Umbilical cord (tissue), 2 donors: ENCODE measurements at places on chromosomes 7 and 10.

GRCh38 chr10:98404571-98405359 lies 10.2 kb downstream of the PYROXD2 start:
- DNase-seq, result peak; percentile 81

GRCh38 chr7:40234046-40234445 lies 99.2 kb downstream of the SUGCT start:
- no peak for DNase-seq

- DNase-seq, result peak; percentile 65
These were observed 373.5 kb upstream of the CELF2 start for GRCh38 chr10:10644008-10644646.

GRCh38 chr7:130951976-130952876 lies 218.2 kb upstream of the KLF14 start:
- DNase-seq, result no peak

DNA sequence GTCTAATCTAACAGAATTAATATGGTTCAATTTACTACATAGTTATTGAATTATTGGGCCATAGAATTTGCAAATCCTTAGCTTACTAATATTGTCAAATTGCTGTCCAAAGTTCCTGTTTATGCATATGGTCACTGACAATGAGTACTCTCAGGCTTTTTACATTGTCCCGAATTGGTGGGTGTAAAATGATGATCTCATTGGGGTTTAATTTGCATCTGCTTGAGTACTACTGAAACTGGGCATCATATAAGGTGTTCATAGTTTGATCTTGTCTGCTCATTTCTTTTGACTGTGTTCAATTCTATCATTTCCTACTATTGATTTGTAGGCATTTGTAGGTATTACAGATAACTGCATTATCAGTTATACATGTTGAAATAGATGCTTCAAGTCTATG lies 12.7 kb downstream of the ABCA13 start:
- no peak for DNase-seq

DNA sequence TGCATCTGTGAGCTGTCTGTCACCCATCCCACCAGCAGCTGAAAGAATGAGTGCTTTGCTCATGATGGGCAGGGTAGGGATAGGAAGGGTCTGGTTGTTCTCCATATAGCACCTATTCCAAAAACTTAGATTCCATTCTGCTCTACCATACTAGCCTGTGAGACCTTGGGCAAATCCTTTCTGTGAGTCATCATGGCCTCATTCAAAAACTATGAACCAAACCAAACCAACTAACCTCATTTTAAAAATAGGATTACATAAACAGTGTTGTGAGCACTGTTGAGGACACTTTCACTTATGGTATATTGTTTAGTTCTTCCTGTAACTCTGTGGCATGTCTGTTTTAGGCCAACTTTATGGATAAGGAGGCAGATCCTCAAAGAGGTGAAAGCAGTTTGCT lies 30.9 kb upstream of the STEAP4 start:
- no peak for DNase-seq

DNA sequence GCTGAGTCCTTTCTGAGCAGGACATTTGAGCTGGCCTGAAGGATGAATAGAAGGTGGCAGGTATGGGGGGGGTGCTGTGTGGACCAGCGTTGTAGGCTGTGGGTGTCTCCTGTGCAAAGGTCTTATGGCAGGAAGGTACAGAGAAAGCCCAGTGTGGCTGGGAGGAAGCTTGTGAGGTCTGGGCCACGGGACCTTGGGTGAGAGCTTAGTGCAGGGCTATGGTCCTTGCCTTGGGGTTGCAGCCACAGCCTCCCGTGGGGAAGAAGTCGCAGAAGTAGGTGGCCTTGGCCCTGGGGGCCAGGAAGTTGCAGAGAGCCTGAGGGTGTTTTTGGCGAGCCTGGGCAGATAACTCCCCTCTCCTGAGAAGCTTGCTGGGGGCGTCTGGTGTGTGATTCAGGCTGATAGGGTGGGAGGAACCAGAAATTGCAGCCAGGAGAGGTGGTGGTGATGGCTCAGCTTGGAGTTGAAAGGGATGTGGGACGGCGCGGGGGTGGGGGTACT lies 172.0 kb upstream of the TNRC18 start:
- DNase-seq, result no peak

- peak; percentile 47 for DNase-seq
These were observed 16.9 kb upstream of the GPR146 start for GRCh38 chr7:1027242-1028043.

DNA sequence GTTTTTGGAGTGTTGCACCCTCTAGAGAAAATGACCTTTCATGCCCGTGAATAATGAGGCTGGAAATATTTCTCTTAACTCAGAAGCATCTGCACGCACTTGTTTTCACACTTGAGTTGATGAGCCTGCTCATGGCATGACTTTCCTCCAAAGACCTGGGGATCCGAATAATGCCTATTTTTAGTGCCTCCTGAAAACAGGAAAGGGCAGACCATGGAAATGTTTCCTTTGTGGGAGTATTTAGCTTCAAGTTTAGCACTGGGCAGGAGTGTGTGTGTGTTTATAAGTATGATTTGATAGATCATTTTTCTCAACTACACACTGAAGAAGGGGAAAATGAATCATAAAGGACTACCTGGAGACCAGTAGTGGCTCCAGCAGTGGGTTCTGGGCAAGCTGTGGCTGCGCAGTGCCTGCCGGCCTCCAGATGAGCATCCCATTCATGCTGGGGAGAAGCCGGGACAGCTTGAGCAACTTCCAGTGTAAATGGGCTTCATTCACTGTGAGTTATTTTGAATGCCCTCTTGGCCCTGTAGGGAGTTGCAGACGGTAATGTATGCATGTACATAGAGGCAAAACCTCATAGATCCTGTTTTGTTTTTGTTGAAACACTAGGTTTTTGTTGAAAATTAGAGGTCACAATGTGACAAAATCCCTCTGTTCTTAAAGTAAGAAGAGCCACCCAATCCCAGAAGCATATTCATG lies 117.8 kb upstream of the INSYN2A start:
- no peak for DNase-seq

GRCh38 chr7:120156476-120156875 lies 116.5 kb upstream of the KCND2 start:
- DNase-seq, result no peak

GRCh38 chr7:2016021-2016631 lies 216.6 kb downstream of the MAD1L1 start:
- DNase-seq, result no peak

DNA sequence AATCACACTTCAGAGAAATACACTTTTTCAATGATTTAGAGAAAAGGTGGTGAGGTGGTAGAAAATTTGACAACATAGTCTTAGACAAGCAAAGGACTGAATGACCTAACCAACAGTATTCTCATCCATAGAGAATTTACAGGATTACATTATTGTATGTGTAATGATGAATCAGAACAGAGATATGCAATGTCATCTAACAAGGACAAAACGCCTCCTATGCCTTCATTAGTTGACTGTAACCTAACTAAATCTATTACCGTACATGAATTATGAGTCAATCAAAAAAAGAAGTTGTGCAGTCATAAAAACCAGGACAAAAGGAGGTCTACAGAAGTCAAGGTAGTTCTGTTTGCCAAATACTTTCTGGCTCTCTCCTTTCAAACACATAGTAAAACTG lies 66.5 kb downstream of the RAB11FIP2 start:
- no peak for DNase-seq

DNA sequence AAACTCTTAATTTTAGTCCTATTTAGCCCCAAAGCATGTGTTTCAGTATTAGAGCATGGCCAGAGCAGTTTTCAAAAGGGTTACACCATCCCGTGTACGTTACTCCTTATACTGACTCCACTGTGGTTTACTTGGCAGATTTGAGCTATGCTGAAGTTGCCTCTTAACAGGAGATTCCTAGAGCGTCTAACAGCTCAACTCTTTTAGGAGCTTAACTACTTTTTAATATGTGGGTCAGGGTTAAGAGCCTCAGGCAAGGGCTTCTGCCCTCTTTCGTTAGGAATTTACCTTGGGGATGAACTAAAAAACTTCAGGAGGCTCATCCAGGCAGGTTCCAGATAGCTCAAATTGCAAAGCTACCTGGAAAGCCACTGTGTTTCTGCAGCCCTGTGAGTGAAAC lies 674.8 kb upstream of the C7orf33 start:
- DNase-seq, result no peak

DNA sequence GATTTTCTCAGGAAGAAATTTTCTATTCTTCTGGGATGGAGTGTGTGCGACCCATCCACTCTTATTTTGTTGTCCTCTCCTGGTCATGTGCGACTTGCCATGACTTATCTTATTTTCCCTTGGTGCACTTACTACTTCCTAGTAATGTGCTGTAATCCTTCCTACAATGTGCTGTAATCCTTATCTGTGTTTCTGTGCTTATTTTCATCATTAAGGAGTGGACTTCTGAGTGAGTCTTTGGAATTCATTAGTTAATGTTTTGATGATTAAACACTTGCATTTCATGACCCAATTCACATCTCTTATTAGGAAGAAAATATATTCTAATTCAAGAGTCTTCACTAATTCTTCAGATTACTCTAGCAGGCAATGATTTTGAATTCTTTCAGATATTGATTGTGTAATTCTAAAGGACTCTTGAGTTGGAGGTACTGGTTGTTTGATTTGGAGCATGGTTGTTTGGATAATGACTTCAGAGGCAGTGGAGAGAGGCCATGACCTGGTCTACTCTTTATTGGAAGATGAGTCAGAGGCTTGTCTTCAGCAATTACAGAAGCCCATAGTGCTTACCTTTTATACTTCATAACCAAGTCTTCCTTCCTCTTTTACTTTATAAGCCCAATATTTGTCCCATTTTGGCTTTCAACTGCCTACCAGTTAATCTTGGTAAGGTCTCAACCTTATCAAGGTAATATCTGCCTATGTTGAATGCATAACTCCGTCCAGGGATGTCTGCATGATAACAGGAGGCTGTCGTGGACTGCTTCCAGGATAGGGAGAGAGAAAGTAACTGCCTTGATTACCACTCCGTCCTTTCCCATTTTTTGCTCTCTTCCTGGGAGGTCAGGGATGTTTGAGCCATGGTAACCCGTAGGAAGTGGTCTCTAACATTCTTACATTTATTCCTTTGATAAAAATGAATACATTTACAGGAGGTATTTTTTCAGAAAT lies 278.3 kb upstream of the SP8 start:
- no peak for DNase-seq

- DNase-seq, result no peak
These were observed 169.0 kb upstream of the KIAA1217 start for GRCh38 chr10:24039897-24040296.

- DNase-seq, result no peak
These were observed 10.5 kb upstream of the GIMAP8 start for GRCh38 chr7:150439967-150440366.

DNA sequence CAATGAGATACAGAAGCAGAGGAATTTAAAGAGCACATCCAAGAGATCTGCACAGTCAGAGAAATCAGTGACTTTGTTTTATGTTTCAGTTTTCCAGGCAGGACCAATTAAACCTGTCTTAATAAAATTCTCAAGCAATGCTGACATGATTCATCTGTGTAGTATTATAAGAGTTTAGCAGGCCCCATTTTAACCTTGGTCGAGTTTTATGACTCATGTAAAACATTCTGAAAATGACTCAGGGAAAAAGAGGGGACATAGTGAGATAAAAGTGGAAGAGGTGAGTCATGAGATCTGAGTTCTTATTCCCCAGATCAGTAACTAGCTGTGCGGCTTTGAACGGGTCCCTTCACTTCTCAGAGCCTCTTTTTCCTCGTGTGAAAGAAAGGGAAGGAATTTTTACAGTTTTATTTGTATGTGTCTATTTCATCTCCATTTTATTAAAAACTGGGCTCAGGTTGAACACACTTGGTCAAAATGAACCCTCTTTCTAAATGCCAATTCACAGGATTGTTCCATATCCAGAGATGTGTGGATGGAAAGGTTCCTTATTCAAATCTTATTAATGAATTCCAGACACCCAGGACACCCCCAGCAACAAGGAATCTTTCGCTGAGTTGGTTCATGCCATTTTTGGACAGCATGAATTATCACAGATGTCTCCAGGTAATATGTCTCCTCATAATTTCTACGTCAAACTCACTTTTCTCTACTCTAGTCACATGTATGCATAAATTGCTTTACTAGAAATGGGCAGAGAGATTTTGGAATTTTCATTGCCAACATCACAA lies 143.2 kb downstream of the JAZF1 start:
- peak; percentile 97 for DNase-seq

DNA sequence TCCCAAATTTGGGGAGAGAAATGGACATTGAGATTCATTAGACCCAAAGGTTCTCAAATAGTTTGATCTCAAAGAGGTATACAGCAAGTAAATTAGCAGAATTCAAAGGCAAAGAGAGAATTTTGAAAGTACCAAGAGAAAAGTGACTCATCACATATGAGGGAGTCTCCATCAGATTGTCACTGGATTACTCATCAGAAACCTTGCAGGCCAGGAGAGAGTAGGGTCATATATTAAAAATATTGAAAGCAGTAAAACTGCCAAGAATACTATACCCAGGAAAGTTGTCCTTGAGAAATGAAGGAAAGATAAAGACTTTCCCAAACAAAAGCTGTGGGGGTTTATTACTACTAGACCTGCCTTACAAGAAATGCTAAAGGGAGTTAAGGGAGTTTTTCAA lies 140.6 kb downstream of the TMEM168 start:
- DNase-seq, result no peak

DNA sequence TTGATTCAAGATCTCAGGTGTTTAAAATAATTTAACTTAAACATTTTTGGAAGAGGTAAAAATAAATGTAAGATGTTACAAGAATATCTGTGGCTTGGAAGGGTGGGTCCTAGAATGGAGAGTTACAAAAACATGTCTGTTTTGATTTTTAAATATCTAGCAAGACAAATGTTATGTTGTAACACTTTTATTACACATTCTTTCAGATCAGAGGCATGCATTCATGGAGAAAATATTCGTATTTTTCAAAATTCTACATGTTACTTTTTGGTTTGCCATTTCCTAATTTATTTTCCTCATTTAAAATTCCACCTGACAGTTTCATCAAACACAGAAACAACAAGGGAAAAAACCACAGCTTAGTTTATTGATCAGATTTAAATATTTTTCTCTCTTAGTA lies 10.0 kb downstream of the WBP1L start:
- no peak for DNase-seq

GRCh38 chr10:91036807-91037411 lies 116.0 kb upstream of the ANKRD1 start:
- DNase-seq, result no peak

DNA sequence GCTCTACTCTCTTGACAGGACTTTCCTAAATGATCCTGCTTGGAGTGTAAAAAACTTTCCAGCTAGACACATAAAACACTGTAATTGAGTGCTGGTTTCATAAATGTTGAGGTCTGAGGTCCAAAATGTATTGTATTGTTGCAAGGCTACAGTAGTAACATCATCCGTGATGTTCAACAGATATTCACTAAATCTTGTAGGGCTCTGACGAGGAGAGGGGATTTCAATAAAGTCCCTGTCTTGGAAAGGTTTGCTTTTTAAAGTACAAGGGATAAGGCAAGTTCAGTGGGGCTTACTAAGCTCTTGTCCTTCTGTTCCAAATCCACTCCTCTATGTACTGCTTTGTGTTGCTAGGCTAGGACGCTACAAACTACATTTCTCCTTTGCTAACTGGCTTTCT lies 48.9 kb downstream of the FHIP2A start:
- DNase-seq, result peak; percentile 97

- DNase-seq, result no peak
These were observed 50.2 kb upstream of the GNA12 start for GRCh38 chr7:2894118-2894940.
